ENCODE measurements at places on chromosomes 11 and 22.

DNA sequence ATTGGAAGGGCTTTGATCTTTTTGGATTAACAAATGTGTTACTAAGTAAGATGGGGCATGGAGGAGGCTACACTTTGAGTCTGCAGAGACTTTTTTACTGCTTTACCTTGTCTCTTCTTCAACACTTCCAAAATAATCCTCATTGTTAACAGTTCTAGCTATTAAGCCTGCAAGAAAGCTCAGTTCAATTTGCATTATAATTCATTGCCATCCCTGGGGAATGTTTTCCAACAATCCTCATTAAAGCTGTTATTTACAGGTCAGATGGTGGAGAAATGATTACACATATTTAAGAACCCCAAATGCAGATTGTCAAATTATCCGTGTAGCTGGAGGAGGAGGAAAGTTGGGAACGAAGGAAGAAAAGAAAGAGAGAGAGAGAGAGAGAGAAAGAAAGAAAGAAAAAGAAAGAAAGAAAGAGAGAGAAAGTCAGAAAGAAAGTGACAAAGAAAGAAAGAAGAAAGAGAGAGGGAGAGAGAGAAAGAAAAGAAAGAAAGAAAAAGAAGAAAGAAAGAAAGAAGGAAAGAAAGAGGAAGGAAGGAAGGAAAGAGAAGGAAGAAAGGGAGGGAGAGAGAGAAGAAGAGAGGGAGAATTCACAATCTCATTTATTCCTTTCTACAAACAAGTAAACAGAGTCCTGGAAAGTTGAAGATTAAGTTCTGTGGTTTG, 443.9 kb downstream of the INSC start:
- no peak for DNase-seq

GRCh38 chr11:117700551-117700950, 96.5 kb downstream of the DSCAML1 start:
- DNase-seq: no peak

- no peak for DNase-seq
Measured at GRCh38 chr22:40486962-40487602, 116.7 kb downstream of the SGSM3 start.

DNA sequence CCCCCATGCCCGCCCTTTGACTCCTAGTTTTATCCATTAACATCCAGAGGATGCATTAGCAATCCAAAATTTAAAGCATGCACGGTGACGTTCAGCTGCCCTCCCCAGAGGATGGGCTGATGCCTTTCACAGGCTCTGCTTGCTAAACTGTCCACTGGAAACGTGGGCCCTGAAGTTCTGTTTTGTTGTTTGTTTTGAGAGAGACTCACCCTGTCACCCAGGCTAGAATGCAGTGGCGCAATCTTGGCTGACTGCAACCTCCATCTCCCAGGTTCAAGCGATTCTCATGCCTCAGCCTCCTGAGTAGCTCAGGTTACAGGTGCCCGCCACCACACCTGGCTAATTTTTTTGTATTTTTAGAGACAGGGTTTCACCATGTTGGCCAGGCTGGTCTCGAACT, 39.3 kb downstream of the NFRKB start:
- peak; percentile 26 for DNase-seq

DNA sequence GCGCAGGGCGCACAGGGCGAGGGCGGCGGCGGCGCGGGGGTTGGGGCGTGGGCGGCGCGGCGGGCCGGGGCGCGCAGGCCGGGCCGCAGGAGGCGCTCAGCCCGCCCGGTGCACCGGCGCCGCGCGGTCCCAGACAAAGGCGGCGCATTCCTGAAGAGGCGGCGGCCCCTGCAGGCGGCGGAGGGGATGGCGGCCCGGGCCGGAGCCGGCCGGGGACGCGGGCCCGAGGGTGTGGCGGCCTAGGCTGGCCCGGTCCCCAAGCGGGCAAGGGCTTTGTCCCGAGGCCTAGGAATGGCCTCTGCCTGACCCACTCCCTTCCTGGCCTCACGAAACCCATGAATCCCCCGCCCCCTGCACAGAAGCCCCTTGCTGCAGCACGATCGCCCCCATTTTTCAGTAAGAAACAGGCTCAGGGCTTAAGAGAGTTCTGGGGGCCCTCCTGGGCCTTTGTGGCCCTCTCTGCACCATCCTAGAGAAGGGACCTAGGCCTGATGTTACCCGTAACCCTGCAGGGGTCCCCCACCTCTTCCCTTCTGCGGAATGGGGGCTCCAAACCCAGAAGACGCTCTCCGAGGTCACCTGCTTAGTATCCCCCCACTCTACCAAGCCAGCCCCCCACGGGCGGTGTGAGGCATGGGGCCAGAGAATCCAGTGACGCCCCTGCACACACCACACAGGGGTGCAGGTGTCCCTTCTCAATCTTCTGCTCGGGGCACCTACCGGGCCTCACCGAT, at the start of gene RTN4R:
Gene RTN4R, minus strand, starts transcription at position 40 of the 734 bp plus-strand sequence. CDS start 226 bp downstream, outside the sequence.
- peak; percentile 86 for DNase-seq

- DNase-seq: no peak
Measured at GRCh38 chr11:46271875-46272815, 5.3 kb upstream of the CREB3L1 start.

DNA sequence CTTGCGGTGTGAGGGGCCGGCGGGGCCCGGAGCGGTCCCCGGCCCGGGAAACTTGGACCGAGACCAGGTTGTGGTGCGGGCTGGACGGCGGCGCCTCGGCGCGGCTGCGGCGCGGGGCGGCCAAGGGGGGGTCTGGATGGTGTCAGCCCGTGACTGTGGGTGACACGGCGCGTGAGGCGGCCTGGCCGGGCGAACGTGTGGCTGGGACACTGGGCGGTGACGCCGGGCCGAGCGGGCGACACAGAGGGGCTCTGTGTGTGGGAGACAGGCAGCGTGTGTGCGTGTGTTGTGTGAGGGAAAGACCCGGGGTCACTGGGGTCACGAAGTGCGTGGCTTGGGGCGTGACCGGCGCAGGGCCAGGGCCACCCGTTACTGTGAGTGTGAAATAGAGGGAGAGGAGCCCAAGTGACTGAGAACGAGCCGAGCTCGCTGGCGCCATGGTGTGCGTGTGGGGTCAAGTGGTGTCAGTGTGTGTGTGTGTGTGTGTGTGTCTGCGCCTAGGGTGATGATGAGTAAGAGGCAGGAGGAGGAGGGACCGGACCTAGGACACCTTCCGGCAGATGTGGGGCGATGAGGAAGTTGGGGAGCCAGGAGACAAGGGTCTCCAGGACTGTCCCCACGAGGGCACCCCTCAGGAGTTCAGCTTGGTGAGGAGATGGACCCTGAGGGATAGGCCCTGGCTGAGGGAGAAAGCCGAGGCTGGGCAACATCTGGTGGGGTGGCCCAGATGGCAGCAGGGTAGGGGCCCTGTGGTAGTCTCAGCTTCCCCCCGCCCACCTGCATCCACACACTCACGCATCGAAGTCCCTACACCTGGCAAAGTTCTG, 817 bp downstream of the RELT start:
- DNase-seq: no peak

GRCh38 chr11:9250139-9250582, 15.0 kb downstream of the DENND5A start:
- no peak for DNase-seq

DNA sequence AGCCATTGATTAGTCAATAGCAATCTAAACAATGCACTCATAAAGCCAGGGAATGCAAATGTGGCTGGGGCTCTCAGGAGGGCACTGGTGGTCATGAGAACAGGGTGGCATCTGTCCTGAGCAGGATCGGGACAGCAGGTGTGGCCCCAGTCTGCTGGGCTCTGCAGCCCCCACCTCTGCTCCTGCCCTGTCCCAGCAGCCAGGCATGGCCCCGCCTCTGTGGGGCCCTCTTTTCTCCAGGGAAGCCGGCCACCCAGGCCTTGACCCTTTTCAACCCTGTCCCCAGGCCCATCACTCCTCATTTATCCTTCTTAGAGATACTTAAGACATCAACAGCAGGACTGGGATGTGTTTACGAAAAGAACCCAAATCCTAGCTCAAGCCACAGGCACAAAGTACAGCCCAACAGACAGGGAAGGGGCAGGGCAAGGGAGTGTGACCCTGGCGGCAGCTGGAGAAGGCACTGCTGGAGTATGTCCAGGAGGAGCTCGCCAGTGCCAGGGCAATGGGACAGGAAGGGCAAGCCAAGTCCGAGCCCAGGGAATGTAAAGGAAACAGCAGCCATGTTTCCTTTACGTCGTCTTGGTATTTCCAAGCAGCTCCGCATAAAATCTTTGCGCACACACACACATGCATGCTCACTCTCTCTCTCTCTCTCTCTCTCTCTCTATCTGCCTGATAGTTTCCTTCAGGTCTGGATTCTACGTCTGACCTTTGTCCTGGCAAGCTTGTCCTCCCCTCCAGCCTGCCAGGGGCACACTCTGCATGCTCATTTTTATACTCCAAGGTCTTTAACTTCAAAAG, 59.9 kb downstream of the DGCR2 start:
- no peak for DNase-seq

- no peak for DNase-seq
Measured at GRCh38 chr22:33325232-33326004, 267.2 kb upstream of the SYN3 start.

- no peak for DNase-seq
Measured at GRCh38 chr11:88179971-88180629, 4.9 kb upstream of the RAB38 start.

GRCh38 chr11:108703916-108704315, 39.0 kb downstream of the DDX10 start:
- DNase-seq: no peak

GRCh38 chr11:121595717-121596161, 143.0 kb upstream of the SORL1-AS1 start:
- no peak for DNase-seq

GRCh38 chr22:48459859-48460823, 1367.5 kb downstream of the BRD1 start:
- no peak for DNase-seq

GRCh38 chr11:116499396-116500003, 273.3 kb downstream of the BUD13 start:
- DNase-seq: peak; percentile 89

- no peak for DNase-seq
Measured at GRCh38 chr11:23097891-23098290, 237.6 kb upstream of the CCDC179 start.

Measured in Caco-2 (cell line).